Tibial nerve (tissue), 4 donors: ENCODE measurements at places on chromosomes 2 and 18.

- no peak overlapping the region for H3K4me3 ChIP-seq
- no peaks in the 10 kb centered on the region for H3K4me1 ChIP-seq
- H3K27me3 ChIP-seq: no peaks in the 10 kb centered on the region
- H3K36me3 ChIP-seq: no peaks in the 10 kb centered on the region
These were observed 108.2 kb downstream of the XIRP2 start for GRCh38 chr2:166996465-166996864.

- no peak within 1 kb of the TSS for H3K4me3 ChIP-seq
- no peak for DNase-seq
- H3K27ac ChIP-seq: no peak within 1 kb of the TSS
- H3K36me3 ChIP-seq: no peaks in the 10 kb centered on the region
- H3K4me1 ChIP-seq: no peaks in the 10 kb centered on the region
These were observed at the start of gene CAPN13 for GRCh38 chr2:30807249-30807648. TSS of gene CAPN13 (minus strand) at chr2:30807446. CDS start at chr2:30787325, 20,121 bp downstream.

GRCh38 chr2:99648178-99648844 lies 158.5 kb upstream of the REV1 start:
- no peaks in the 10 kb centered on the region for H3K27me3 ChIP-seq
- peak; percentile 38 for DNase-seq

- H3K27me3 ChIP-seq: peaks cover 27% of the 10 kb centered on the region
- DNase-seq: no peak
- no peaks in the 10 kb centered on the region for H3K36me3 ChIP-seq
- H3K27ac ChIP-seq: no peak overlapping the region
- no peak overlapping the region for H3K4me3 ChIP-seq
These were observed 125.9 kb downstream of the ACOXL start for GRCh38 chr2:110858135-110858725.

DNA sequence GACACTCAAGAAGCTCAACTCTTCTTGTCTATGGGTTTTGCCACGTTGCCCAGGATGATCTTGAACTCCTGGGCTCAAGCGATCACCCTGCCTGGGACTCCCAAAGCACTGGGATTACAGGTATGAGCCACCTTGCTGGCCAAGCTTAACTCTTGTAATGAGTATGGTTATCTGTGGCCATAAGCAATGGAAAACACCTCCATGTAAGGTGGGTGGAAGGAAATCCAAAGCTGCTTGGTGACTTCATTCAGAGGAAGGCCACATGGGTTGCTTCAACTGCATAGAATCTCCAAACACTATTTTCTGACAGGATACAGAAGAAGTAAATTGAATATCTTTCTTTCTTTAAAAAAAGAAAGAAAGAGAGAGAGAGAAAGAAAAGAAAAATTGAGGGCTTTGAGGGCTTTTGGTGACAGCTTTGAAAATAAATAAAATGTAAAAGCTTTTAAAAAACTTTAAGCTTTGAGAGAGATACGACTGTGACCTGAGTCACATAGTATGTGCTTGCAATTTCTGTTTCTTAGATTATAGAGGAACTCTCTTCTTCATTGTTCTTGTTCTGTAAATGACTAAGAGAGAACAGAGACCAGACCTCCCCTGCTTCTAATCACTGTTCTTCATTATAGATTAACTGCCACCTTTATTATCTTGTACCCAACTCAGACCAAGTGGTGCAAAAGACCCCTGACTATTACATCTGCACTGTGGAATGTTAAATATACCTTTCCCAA lies 123.1 kb upstream of the NDUFV2 start:
- H3K27me3 ChIP-seq: no peaks in the 10 kb centered on the region
- no peaks in the 10 kb centered on the region for H3K4me1 ChIP-seq
- H3K36me3 ChIP-seq: no peaks in the 10 kb centered on the region
- no peak overlapping the region for H3K4me3 ChIP-seq
- DNase-seq: no peak
- no peak overlapping the region for H3K27ac ChIP-seq

- H3K27ac ChIP-seq: no peak overlapping the region
- H3K36me3 ChIP-seq: no peaks in the 10 kb centered on the region
- H3K4me1 ChIP-seq: no peaks in the 10 kb centered on the region
- H3K4me3 ChIP-seq: no peak overlapping the region
- DNase-seq: no peak
- H3K27me3 ChIP-seq: no peaks in the 10 kb centered on the region
These were observed 65.1 kb downstream of the COA5 start for GRCh38 chr2:98543214-98543613.

GRCh38 chr2:134745546-134745945 lies 26.7 kb upstream of the TMEM163 start:
- no peak overlapping the region for H3K27ac ChIP-seq
- H3K4me1 ChIP-seq: no peaks in the 10 kb centered on the region
- no peaks in the 10 kb centered on the region for H3K27me3 ChIP-seq
- no peak for DNase-seq
- no peak overlapping the region for H3K4me3 ChIP-seq

- H3K4me1 ChIP-seq: no peaks in the 10 kb centered on the region
- DNase-seq: no peak
- H3K27me3 ChIP-seq: no peaks in the 10 kb centered on the region
- H3K27ac ChIP-seq: no peak overlapping the region
- no peak overlapping the region for H3K4me3 ChIP-seq
These were observed 1415.8 kb upstream of the CELF4 start for GRCh38 chr18:38981389-38981788.

- H3K36me3 ChIP-seq: no peaks in the 10 kb centered on the region
- H3K4me1 ChIP-seq: no peaks in the 10 kb centered on the region
- no peaks in the 10 kb centered on the region for H3K27me3 ChIP-seq
- no peak for DNase-seq
- H3K4me3 ChIP-seq: no peak overlapping the region
These were observed 274.5 kb downstream of the SLC8A1 start for GRCh38 chr2:40177366-40177765.

DNA sequence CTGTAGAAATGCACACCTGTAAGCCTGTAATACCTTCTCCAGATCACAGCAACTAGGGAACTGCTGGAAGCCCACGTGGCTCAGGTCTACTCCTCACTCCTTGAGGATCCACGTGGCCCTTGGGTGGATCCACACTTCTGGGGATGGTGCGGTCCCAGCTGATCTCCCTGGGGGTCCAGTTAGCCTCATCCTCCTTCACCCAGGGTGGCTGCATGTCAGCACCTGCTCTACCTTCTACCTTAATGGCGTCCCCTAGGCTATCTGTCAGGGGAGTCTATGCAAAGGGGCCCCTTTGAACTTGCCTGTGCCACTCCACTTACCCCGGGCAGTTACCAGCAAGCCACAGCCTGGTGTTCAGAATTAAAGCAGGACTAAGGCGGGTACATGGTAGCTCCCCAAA lies 284.7 kb downstream of the MYCN start:
- no peak overlapping the region for H3K4me3 ChIP-seq
- no peaks in the 10 kb centered on the region for H3K36me3 ChIP-seq
- H3K4me1 ChIP-seq: no peaks in the 10 kb centered on the region
- DNase-seq: no peak

- H3K36me3 ChIP-seq: no peaks in the 10 kb centered on the region
- no peak overlapping the region for H3K27ac ChIP-seq
- no peaks in the 10 kb centered on the region for H3K27me3 ChIP-seq
- no peak for DNase-seq
- no peaks in the 10 kb centered on the region for H3K4me1 ChIP-seq
These were observed 35.6 kb upstream of the ACVR1 start for GRCh38 chr2:157911750-157912149.

DNA sequence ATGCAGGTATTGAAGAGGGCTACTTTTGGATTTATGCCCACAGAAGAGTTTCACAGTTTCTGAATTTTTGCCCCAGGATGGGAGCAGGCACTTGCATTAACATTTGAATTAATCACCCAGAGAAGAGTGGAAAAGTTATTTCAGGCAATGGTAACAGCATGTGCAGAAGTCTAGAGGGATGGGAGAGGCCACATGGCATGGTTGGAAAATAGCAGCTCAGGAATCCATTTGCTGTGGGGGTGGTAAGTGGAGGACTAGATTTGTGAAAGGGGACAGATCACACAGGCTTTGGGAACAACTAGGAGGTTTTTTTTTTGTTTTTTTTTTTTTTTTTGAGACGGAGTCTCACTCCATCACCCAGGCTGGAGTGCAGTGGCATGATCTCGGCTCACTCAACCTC lies 65.2 kb downstream of the NEDD4L start:
- no peaks in the 10 kb centered on the region for H3K4me1 ChIP-seq
- no peaks in the 10 kb centered on the region for H3K36me3 ChIP-seq
- H3K27me3 ChIP-seq: no peaks in the 10 kb centered on the region
- no peak for DNase-seq
- H3K4me3 ChIP-seq: no peak overlapping the region

GRCh38 chr2:166613226-166613625 lies 119.2 kb upstream of the SCN7A start:
- no peaks in the 10 kb centered on the region for H3K27me3 ChIP-seq
- DNase-seq: no peak
- no peaks in the 10 kb centered on the region for H3K36me3 ChIP-seq

DNA sequence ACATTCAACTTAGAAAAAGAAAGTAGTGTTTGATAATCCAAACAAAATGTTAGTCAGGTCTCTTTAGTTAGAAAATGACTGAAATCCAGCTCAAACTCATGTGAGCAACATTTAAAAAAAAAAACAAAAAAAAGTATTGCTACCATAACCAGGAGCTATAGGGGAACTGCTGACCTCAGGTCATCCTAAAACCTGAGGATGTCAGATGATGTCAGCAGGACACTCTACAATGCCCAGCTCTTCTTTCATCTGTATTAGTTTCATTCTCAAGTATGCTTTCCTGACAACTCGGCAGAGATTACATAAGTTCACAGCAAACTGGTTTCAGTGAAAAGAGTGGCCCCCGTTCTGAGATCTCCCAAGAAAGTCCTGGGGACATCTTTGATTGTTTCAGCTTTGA lies 4.2 kb upstream of the ESCO1 start:
- no peaks in the 10 kb centered on the region for H3K4me1 ChIP-seq
- H3K4me3 ChIP-seq: no peak overlapping the region
- H3K36me3 ChIP-seq: no peaks in the 10 kb centered on the region
- no peak overlapping the region for H3K27ac ChIP-seq
- no peak for DNase-seq

- no peaks in the 10 kb centered on the region for H3K27me3 ChIP-seq
- H3K27ac ChIP-seq: no peak overlapping the region
- H3K36me3 ChIP-seq: no peaks in the 10 kb centered on the region
- H3K4me1 ChIP-seq: no peaks in the 10 kb centered on the region
- DNase-seq: no peak
These were observed 46.4 kb upstream of the RNF152 start for GRCh38 chr18:61939046-61939674.

DNA sequence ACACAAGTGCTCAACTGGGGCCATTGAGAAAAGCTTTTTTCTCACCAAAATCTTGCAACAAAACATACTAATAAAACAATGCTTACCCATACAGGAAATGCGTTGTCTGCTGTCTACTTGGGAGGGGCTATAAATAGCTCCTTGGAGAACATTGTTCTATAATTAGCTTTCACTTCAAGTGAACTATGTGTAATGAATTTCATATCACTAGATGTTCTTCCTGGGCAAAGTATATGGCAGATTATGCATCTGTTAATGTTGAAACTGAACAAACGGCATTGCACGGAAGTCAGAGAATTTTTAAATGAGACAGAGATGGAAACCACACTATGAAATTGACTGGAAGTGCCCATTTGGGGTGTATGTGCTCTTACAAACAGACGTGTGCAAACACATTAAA lies 6.4 kb upstream of the NPAS2 start:
- H3K27me3 ChIP-seq: no peaks in the 10 kb centered on the region
- no peak overlapping the region for H3K27ac ChIP-seq
- H3K4me1 ChIP-seq: no peaks in the 10 kb centered on the region
- no peak for DNase-seq

DNA sequence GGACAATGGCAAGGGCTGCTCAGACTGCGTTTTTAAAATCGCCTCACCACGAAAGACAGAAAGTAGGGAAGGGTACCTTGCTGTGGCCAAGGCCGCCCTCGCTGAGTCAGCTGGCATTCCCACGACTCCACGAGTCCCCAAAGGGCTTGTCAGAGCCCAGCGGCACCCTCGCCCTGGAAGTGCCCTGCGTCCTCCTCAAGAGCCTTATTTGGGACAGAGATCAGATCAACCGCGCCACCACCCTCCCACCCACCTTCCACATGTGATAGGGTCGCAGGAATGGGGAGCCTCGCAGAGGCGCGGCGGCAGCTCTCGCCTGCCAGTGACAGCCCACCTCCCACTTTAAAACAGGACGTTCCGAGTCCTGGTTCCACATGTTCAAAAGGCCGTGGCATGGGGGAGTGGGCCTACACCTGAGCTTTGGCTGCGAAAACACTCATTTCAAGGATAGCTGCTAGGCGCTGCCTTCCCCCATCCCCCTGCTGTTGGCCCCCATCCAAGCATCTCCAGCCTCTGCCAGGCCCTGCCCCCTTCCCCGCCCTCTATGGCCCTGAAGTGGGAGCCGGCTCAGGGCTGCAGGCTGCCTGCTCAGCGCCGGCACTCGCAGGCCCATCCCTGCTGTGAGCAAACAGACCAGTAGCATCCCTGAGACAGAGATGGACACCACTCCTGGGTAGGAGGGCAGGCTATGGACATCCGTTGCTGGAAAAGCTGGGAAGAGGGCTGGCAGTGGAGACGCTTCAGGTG lies 38.1 kb upstream of the ARHGEF4 start:
- peak overlapping the region; percentile 96 for H3K27ac ChIP-seq
- DNase-seq: no peak
- H3K36me3 ChIP-seq: no peaks in the 10 kb centered on the region
- no peaks in the 10 kb centered on the region for H3K27me3 ChIP-seq

GRCh38 chr18:79531386-79531785 lies 135.7 kb downstream of the NFATC1 start:
- peaks cover 19% of the 10 kb centered on the region for H3K4me1 ChIP-seq
- DNase-seq: no peak

DNA sequence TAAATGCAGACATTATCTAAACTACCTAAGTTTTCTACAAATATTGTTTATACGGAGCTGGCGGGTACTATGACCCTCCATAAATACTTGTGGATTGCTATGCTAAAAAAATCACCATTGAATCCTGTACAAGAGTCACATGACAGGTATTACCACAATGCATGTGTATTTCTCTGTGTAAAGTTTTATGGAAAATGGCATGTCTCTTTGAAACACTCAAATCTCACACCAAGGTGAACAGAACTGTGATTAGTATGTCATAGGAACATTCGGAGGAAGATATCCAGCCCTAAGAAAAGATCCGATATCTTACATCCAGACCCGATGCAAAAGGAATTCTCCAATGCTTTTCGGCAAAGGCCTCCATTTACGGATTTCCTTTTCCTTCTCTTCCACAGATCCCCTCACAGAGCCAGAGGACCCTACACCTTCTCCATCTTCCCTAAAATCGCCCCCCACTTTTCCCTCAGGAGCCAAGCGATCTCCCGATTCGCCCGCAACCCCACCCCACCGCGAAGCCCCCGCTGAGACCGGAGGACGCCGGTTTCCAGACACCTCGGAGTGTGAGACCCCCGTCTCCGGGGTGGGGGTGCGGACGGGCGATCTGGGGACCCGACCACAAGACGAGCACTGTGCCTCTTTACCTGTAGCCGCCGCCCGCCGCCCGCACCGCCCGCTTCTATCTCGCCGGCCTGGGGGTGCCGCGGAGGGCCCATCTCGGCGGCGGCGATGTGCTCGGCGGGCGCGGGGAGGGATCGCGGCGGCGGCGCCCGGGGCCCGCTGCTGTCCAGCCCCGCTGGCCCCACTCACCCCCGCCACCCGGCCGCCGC lies 1.2 kb downstream of the SAP130 start:
- DNase-seq: peak; percentile 16
- no peaks in the 10 kb centered on the region for H3K4me1 ChIP-seq
- peak overlapping the region; percentile 97 for H3K4me3 ChIP-seq
- no peaks in the 10 kb centered on the region for H3K27me3 ChIP-seq
- peak overlapping the region; percentile 82 for H3K27ac ChIP-seq
